ENCODE measurements at places on chromosomes 12 and 14. TPM values are rescaled to one million over a fixed set of nuclear protein-coding genes. Genes with fewer than 3 reads are reported as not detected.

Gene MRPS35
- total RNA-seq = 37.7 TPM

Gene GSC
- total RNA-seq = 9.8 TPM

Gene UNC119B
- total RNA-seq = 19.2 TPM

Gene SLC6A15
- 2.2 TPM for total RNA-seq

Gene PDZRN4
- 2.8 TPM for total RNA-seq

Gene CYP46A1
- 5.2 TPM for total RNA-seq

Gene P2RX2
- 0.29 TPM for total RNA-seq

DNA sequence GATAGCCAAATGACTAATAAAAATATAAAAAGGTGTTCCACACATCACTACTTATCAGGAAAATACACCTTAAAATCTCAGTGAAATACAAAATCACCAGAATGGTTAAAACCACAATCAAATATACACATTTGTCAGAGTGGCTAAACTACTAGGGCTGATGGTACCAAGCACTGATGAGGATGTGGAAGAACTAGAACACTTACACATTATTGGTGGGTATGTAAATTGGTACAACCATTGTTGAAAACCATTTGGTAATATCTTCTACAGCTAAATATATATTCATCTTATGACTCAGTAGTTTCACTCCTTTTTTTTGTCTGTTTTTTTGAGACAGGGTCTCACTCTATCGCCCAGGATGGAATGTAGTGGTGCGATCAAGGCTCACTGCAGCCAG, 48.5 kb upstream of the TTC7B start:
- DNase-seq = no peak

GRCh38 chr14:70884595-70885342, 22.5 kb upstream of the PCNX1 start:
- DNase-seq = no peak

Measured in breast epithelium (tissue), 4 donors.